ENCODE measurements at places on chromosomes 4 and X. TPM values are rescaled to one million over a fixed set of nuclear protein-coding genes. Genes with fewer than 3 reads are reported as not detected.

The LRIT3 gene
- total RNA-seq: 0.17 TPM

The FGFRL1 gene
- 20.8 TPM for total RNA-seq

The NRK gene
- 0.42 TPM for total RNA-seq

The RXFP1 gene
- not detected for total RNA-seq

The HMX1 gene
- total RNA-seq: not detected

The IL1RAPL2 gene
- not detected for total RNA-seq

The SPANXA2 gene
- not detected for total RNA-seq

The PNMA6A gene
- 0.34 TPM for total RNA-seq

The TRIM75 gene
- total RNA-seq: not detected

The CFAP99 gene
- total RNA-seq: not detected

The PCDH19 gene
- total RNA-seq: 0.68 TPM

The EMCN gene
- 127 TPM for total RNA-seq

The CCNB3 gene
- 0.88 TPM for total RNA-seq

The TLR7 gene
- total RNA-seq: not detected

The HSD17B13 gene
- not detected for total RNA-seq

The GRXCR1 gene
- not detected for total RNA-seq

The AIFM1 gene
- total RNA-seq: 26.6 TPM

The UGT2A3 gene
- total RNA-seq: 0.05 TPM

The CXorf65 gene
- total RNA-seq: not detected

The RHOXF2B gene
- not detected for total RNA-seq

The PDZD4 gene
- 0.68 TPM for total RNA-seq

The GATA1 gene
- total RNA-seq: not detected

The TMEM175 gene
- 13.5 TPM for total RNA-seq

The VCX2 gene
- not detected for total RNA-seq

The OCIAD2 gene
- 43.1 TPM for total RNA-seq

The TLR8 gene
- not detected for total RNA-seq

The SSX2 gene
- total RNA-seq: not detected

The RTL3 gene
- total RNA-seq: not detected

The POF1B gene
- 2.9 TPM for total RNA-seq

The TMPRSS11A gene
- total RNA-seq: not detected

The RASSF6 gene
- under 0.01 TPM for total RNA-seq

The SLITRK4 gene
- total RNA-seq: 0.34 TPM

The KLHL15 gene
- total RNA-seq: 10.0 TPM

The ZXDA gene
- total RNA-seq: 17.1 TPM

The USP17L24 gene
- not detected for total RNA-seq

The MTCP1 gene
- total RNA-seq: 9.9 TPM

The FAT4 gene
- 69.6 TPM for total RNA-seq

The MAGEA2 gene
- not detected for total RNA-seq

The TMSB15A gene
- not detected for total RNA-seq

The MAGEA9B gene
- not detected for total RNA-seq

The COX7B2 gene
- total RNA-seq: not detected

The ENPEP gene
- total RNA-seq: 0.14 TPM

The ATP1B4 gene
- total RNA-seq: not detected

The PDE6B gene
- total RNA-seq: 7.5 TPM
